ENCODE measurements at places on chromosomes 7 and 10.

GRCh38 chr7:123230147-123230546 lies 30.4 kb upstream of the SLC13A1 start:
- no peak for DNase-seq

GRCh38 chr7:122337011-122337410 lies 32.5 kb upstream of the FEZF1 start:
- DNase-seq, result no peak

DNA sequence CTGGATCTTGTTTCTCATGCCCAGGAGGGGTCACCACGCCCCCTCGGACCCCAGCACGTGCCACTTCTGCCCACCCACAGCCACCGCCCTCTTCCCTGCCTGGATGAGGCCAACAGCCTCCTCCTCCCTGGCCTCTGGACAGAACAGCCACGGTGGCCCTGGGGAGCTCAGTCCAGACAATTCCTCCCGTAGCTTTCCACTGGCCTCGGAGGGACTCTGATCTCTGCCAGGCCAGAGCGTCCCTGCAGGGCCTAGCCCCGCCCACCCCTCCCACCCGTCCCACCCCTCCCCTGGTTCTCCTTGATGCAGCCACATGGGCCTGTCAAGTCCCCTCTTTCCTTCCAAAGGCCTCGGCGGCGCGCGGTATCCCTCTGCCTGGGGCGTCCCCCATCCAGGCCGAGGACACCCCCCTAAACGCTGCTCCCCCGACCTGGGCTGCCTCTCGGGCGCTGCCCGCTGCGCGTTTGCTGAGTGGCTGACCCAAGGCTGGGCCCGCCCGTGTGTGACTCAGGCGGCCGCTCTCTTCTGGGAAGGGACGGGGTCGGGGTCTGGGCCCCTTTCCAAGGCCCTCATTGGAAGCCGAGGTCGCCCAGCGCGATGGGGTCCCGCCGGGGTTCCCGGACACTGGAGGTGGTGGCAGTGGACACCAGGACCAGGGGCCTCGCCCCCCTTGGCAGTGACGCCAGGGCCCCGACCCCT lies 557 bp downstream of the TMEM120A start:
- no peak for DNase-seq

GRCh38 chr7:41217306-41217705 lies 485.6 kb downstream of the INHBA start:
- no peak for DNase-seq

GRCh38 chr10:93596539-93596938 lies 4.5 kb downstream of the RBP4 start:
- no peak for DNase-seq

DNA sequence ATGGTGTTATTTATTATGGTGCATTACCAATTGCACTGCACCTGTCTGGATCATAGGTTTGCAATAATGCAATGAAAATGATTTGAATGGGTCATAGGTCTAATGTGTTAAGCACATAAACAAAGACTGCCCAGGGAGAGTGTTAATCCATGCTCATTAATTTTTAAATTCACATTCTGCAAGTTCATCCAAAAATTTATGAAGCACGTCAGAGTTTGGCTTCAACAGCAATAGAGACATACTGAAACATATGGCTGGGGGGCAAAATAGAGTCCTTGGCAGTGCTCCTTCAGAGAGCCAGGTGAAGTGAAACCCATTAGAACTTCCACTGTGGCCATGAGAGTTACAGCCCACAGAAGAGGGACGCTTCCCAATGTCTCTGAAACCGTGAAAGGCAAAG lies 441.1 kb downstream of the POM121L12 start:
- no peak for DNase-seq

- no peak for DNase-seq
Observed at GRCh38 chr10:64036321-64036930, 515.2 kb downstream of the REEP3 start.

DNA sequence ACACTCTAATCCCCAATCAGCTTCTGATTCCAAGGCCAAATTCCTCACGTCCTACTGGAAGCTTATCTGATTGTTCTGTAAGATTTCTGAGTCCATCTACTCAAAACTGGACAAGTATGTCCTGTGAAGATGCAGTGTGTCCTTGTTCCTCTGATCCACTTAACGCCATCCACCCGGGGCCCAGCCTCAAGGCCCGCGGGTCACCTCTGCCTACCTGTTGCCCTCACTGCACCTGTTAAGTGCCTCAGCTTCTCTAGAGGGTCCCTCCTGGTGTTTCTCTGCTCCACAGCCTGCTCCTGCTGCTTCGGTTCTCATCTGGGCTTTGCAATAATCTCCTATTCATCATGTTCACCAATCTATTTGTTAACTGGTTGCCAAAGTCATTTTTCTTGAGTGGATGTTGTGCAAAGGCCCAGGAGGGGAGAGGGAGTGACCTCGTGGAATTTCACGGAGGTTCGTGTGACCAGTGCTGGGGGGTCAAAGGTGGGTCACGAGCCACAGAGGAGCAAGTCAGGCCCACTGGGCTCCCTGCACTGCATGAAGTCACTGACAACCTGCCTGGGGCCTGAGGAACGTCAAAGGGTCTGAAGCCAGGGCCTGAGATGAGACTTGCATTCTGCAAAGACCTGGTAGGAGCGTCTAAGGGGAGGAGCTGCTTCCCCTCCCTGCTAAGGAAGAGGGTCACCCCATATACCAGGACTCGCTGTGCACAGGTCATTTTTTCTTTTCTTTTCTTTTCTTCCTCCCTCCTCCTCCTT lies 338.1 kb downstream of the WDR37 start:
- no peak for DNase-seq

DNA sequence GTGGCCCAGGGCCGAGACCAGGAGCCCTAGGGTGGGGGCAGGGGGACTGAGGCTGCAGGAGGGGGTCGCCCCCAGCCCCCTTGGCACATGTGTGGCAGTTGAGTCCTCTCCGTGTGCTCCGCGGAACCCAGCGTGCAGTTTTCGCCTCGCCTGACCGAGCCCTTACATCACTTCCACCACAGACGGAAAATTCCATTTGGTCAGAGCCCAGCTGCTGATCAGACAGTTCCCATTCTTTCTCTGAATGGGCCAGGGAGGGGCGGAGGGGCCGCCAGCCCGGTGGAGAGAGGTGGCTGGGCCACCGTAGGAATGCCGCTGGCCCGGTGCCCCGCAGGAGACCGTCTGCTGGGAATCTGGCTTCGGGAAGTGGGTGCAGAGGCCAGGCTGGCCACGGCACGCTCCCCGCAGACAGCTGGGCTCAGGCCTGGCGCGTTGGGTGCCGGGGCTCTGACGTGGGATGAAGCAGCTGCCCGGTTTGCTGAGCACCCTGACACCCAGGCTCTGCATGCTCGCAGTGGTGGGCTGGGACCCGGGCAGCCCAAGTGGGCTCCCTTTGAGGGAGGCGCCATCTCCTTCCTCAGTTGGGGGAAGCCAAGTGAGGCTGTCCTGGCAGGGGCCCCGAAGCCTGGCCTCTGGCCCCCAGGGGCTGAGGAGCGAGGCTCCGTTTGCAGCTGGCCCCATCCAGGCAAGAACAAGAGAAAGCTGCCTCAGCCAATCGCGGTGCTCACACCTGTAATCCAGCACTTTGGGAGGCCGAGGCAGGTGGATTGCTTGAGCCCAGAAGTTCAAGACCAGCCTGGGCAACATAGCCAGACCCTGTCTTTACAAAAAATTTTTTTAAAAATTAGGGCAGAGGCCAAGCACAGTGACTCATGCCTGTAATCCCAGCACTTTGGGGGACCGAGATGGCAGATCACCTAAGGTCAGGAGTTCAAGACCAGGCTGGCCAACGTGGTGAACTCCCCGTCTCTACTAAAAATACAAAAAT lies 9.9 kb downstream of the TTYH3 start:
- no peak for DNase-seq

DNA sequence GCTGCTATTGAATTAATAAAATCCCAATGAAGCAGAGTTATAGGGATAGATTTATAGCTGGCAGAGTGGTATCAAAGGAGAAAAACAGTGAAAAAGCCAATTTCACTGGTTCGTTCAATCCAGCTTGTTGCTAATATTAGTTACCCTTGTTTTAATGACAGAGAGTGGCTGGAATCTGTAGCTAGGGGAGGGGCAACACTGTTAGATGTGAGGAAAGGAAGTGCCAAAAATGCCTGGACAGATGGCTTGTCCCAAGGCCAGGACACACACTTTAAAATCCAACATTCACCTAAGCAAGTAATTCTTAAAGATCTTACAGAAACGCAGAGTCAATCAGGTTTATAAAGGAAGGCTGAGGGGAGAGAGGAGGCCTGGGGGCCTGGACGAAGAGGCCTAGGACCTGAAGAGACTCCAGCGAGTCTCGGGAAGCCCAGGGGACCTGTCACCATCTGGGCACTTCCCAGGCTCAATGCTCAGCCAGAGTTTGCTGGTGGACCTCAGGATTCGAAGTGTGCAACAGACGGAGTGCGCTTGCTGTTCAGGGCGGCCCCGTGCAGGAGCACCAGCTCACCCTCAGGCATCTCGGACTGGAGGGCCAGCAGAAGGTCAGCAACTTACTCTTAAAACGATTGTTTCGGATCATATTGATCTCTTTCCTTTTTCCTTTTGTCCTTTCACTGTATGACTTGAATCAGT lies 36.7 kb downstream of the TMEM248 start:
- DNase-seq, result no peak

- no peak for DNase-seq
Observed at GRCh38 chr7:134469622-134470021, 10.7 kb upstream of the AKR1B1 start.

GRCh38 chr10:133096616-133097269 lies 9.0 kb downstream of the ADGRA1 start:
- no peak for DNase-seq

- DNase-seq, result no peak
Observed at GRCh38 chr7:54831644-54832095, 72.7 kb upstream of the SEC61G start.

GRCh38 chr10:75399461-75400162 lies 2.0 kb downstream of the ZNF503 start:
- peak; percentile 21 for DNase-seq

DNA sequence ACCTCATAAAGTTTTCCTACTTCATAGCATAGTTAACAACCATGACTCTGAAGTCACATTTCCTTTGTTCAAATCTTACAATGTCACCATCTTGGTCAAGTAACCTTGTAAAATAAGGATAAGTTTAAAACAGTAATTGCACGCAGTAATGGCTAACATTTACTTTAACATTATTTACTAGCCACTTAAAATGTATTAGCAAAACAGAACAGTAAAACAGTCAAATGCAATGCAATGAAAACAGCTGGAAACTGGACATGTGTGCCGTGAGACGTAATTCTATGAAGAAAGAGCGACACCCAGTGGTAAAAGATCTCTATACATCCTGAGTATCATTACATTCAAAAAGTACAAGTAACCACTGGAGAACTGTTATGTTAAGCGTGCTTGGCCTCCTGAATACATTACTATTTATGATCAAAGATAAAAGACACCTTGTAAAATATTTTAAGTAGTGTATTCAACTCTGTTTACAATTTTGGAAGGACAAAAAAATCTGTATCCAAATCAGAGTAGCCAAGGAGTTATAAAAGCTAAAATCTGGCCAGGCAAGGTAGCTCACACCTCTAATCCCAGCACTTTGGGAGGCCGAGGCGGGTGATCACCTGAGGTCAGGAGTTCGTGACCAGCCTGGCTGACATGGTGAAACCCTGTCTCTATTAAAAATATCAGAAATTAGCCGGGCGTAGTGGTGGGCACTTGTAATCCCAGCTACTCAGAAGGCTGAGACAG lies 27.2 kb downstream of the ATE1 start:
- peak; percentile 58 for DNase-seq

DNA sequence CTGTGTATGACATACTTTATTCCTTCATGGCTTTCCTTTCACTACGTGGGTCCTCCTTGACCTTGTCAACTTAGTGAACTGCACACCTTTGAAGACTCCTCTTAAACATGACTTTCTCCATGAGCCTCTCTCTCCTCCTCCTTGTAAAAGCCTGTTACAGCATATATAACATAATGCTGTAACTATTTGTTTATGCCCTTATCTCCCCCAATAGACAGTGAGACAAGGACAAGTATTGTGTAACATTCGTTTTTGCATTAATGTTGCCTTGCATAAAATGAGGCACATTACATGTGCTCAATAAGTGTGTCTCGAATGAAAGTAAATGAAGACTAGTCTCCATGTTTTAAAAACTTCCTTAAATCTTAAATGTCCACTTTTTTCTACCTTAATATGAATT lies 4.3 kb upstream of the LAMB1 start:
- no peak for DNase-seq

GRCh38 chr10:23314835-23315239 lies 29.8 kb downstream of the C10orf67 start:
- DNase-seq, result peak; percentile 29

DNA sequence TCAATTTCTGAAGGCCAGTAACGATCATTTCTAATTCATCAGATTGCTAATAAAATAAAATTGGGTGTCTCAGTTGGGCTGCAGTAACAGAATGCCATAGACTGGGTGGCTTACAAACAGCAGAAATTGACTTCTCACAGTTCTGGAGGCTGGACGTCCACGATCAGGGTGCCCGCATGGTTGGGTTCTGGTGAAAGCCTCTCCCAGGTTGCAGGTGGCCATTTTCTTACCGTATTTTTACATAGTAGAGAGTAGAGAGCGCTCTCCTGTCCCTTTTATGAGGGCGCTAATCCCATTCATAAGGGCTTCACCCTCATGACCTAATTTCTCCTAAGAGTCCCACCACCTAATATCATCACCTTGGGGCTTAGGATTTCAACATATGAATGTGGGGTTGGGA lies 106.0 kb downstream of the SPAG6 start:
- no peak for DNase-seq

- DNase-seq, result no peak
Observed at GRCh38 chr10:131183546-131184045, 127.9 kb downstream of the TCERG1L start.

- no peak for DNase-seq
Observed at GRCh38 chr7:129434675-129435318, 565 bp downstream of the STRIP2 start.

- no peak for DNase-seq
Observed at GRCh38 chr7:83633516-83633915, 15.4 kb downstream of the SEMA3E start.

- no peak for DNase-seq
Observed at GRCh38 chr10:5512331-5512730, 12.4 kb upstream of the CALML3 start.

- DNase-seq, result no peak
Observed at GRCh38 chr10:46330894-46331293, 44.1 kb downstream of the ANTXRL start.

GRCh38 chr7:143908120-143908519 lies 6.1 kb upstream of the TCAF1 start:
- DNase-seq, result no peak

DNA sequence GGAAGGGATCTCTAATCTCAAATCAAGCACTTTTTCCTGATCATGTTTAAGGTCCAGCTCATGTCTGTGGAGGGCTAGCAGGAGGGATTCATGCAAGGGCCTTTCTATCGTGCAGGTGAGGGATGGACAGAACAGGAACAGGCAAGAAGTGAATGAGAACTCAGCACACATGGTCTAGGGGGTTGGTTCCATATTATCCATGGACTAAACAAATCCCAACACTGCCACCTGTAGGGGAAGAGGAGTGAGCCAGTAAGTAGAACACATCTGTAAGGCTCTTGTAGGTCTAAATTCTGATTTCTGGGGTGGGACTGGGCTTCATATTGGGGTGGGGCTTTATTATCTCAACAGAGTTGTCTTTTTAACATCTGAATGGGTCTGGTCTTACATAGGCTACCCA lies 138.0 kb upstream of the TARP start:
- DNase-seq, result no peak

- no peak for DNase-seq
Observed at GRCh38 chr7:38880454-38880853, 28.5 kb downstream of the VPS41 start.

All from NCI-H1092 (cell line).